ENCODE measurements at places on chromosomes 4 and X.

GRCh38 chr4:118765399-118765798 is 70.5 kb downstream of the SEC24D start:
- no peak for DNase-seq

- no peak for DNase-seq
These were observed 14.4 kb downstream of the HADH start for GRCh38 chr4:108003982-108004515.

DNA sequence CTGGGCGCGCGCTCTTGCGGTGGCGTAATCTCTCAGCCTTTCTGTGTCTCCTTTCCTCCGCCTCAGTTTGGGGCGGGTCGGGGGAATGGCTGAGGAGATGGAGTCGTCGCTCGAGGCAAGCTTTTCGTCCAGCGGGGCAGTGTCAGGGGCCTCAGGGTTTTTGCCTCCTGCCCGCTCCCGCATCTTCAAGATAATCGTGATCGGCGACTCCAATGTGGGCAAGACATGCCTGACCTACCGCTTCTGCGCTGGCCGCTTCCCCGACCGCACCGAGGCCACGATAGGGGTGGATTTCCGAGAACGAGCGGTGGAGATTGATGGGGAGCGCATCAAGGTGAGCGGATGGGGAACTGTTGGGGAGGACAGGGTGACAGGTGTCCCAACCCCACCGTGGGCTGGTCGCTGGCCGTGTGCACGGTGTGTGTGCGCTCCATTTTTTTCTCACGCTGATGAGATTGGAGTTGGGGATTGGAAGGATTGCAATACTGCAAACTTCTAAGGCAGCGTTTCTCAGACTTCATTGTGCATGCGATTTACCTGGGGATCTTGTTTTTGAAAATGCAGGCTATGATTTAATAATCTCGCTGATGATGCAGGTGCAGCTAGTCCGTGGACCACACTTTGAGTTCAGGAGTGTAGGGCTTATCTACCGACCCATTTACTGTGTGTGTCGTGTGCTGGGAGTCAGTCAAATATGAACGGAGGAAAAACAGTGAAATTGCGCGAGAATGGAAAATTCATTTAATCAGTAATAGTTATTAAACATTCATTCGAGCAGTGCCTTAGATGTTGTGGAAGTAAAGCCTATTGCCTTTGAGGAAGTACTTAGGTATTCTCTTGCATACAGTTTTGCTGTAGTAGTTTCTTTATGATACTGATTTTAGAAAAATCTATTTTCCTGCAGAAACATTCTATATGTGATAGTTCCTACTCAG is at the start of gene RAB33B:
Gene RAB33B, plus strand, starts transcription at position 11 of the 935 bp plus-strand sequence. Its CDS starts 75 bp downstream, at position 86.
- no peak for DNase-seq

DNA sequence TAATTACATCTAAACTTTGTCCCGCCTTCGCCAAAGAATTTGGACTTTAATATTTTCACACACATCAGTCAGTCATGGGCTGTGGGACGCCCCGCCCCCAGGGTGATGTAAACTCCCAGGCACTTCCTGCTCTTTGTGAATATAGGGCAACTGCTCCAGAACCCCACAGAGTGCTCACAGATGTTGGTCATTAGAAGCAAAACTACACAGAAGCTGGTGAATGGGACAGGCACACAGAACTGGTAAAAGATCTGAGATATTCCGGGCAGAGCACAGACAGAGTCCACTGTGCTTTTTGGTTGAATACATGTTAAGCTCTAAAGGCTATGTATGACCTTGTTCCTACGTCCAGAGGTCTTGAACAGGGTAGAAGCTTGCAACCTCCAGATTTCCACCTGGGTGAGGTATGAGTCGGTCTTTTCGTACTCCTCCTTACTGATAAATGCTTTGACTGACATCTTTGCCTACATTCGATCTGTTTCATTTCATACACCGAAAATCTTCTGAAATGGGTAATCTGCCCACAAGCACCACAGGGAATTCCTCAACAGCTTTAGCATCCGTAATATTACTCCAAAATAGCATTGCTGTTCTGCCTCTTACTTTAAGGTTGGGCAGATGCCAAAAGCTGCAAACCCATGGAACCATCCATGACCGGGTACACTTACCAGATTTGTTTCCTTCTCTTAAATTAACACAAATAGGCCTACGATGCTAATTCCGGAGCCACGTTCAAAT is 144.6 kb downstream of the AMELX start:
- DNase-seq = no peak

DNA sequence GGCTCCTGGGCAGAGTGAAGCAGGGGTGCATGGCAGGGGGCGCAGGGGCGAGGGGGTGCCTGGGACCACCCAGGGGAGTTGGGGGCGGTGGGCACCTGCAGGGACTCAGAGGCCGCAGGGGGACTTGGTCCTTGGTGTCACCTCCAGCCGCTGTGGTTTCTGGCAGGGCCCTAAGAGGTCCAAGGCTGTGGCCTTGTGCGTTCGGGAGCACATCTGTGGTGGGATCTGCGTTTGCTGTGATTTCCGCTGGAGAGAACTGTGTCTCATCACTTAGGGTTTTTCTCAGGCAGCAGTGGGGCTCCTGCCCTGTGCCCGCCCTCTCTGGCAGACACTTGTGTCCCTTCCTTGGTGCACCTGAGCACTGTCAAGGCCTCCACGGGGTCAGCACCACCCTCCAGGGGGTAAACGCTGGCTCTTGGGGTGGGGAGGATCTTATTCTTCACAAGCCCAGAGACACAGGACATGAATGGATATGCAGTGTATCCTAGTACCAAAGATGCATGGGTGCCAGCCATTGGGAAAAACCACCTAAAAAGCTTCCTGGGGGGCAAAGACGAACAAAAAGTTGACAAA is 66.5 kb downstream of the ACOX3 start:
- no peak for DNase-seq

GRCh38 chrX:132751063-132751690 is 207.3 kb downstream of the HS6ST2 start:
- DNase-seq = no peak

- no peak for DNase-seq
These were observed 173.2 kb downstream of the LDB2 start for GRCh38 chr4:16725252-16725651.

DNA sequence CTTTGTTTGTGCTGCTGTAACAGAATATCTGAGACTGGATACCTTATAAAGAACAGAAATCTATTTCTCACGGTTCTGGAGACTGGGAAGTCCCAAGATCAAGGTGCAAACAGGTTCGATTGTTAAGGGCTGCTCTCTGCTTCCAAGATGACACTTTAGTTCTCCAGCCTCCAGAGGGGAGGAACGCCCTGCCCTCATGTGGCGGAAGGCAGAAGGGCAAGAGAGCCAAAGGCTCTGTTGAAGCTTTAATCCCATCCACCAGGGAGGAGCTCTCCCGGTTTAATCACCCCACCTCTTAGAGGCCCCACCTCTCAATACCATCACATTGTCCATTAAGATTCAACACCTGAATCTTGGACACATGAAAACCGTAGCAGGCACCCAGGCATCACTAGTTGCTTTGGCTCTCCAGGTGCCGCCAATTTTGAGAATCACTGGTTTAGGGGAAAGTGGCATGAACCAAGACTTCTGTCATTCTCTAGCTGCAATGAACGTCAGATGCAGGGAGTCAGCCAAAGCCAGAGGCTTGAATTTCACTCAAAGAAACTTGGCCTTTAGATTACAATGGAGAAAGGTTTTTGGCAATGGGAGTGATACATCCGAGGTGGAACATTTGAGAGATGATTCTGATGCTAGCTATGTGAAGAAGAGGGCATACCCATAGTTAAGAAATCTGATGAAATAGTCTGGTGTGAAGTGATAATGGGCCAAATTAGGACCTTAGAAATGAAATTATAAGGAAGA is 15.7 kb downstream of the FHL1 start:
- DNase-seq = no peak

GRCh38 chr4:18975916-18976808 is 954.6 kb upstream of the LCORL start:
- DNase-seq = no peak

DNA sequence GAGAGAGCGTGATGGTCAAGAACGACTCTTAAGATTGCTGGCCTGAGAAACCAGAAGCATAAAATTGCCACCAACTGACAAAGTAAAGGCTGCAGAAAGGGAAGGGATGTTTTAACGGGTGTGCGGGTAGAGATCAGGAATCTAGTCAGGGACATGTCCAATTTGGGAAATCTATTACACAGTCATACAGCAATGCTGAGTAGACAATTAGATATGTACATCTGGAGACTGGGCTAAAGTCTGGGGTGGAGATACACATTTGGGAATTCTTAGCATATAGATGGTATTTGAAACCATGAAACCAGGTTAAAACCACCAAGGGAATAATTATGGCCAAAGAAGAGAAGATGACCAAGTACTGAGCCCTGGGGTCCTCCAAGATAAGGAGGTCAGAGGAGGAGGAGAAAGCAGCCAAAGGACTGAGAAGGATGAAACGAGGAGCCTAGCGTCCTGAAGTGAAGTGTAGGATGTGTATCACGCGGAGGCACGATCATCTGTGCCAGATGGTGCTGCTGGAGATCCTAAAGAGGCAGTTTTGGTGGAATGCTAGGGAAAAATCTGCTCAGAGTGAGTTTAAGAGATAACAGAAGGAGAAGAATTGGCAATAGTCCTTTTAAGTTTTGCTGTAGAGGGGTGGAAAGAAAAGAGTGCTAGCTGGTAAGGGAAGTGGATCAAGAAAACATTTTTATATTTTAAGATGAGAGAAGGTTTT is 36.5 kb downstream of the SEC24D start:
- DNase-seq = no peak

DNA sequence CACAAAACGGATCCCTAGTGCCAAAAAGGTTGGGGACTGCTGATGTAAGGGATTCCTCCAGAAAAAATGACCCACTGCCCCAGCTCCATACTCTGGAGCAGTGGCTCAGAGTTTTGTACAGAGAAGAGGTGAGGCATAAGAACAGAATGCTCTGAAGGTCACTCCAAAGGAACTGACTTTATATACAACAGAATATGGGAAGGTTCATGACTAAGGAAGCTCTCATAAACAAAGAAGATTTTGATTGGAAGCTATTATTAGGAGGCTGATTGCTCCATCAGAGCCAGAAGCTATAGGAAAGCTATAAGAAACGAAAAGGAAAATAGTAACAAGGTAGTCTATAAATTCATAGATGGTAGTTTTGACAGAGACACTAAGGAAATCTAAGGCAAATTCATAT is 203.1 kb downstream of the SLC7A11 start:
- DNase-seq = no peak

- DNase-seq = no peak
These were observed 85.3 kb downstream of the LNX1 start for GRCh38 chr4:53505947-53506346.

GRCh38 chr4:35247047-35247446 is 997.3 kb downstream of the ARAP2 start:
- DNase-seq = no peak

DNA sequence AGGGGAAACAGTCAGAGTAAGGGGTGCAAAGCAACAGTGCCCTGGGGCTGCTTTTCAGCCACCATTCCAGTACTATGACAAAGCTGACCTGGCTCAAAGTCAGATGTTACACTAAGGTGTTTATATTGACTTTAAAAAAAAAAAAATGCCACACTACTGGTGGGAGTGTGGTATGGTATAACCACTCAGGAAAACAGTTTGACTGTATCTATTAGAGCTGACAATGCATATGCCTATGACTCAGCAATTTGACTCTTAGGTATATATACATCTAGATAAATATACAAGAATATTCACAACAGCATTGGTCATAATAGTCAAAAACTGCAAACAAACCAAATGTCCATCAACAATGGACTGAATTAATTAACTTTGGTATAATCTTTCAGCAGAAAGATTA is 15.0 kb downstream of the ASB9 start:
- no peak for DNase-seq

GRCh38 chrX:17453788-17454187 is 78.8 kb downstream of the NHS start:
- DNase-seq = no peak

- DNase-seq = no peak
These were observed 53.0 kb upstream of the FBXW7 start for GRCh38 chr4:152588869-152589268.

DNA sequence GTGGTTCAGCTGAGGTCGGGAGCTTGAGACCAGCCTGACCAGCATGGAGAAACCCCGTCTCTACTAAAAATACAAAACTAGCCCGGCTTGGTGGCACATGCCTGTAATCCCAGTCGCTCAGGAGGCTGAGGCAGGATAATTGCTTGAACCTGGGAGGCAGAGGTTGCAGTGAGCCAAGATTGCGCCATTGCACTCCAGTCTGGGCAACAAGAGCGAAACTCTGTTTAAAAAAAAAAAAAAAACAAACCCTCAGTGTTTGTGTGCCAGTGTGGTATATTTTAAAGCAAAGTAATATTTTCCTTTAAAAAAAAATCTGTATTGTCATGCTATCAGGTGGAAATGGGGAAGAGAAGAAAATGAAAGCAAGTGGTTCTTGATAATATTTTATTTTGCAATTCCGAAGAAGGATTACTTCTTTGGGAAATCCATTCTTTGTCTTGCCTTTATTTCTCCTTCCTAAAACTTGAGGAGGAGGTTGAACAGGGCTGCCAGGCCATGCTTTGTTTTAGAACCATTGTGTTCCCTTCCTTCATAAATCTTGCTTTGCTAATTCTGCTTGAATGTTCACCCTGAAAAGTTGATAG is 14.4 kb downstream of the ALG13 start:
- no peak for DNase-seq

DNA sequence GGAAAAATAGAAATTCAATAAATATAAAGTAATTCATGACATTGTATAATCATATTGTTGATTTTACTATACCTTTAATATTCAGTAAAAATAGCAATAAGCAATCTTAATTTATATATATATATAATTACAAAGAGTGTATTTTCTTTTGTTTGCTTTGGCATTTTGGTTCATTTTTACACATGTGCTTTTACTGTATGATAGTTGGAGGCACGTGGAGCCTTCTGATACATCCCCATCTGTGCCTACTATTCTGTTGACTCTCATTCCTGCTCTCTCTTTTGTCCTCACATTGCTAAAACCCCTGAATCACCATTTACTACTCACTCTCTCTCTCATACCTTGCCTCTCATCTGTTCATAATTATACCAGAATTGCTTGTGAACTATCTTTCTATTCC is 106.4 kb upstream of the NDST4 start:
- DNase-seq = no peak

GRCh38 chrX:15744181-15744867 is 6.3 kb downstream of the CA5B start:
- DNase-seq = no peak

- DNase-seq = no peak
These were observed 2.1 kb downstream of the TMEM150C start for GRCh38 chr4:82559735-82560120.

- no peak for DNase-seq
These were observed 5.0 kb upstream of the TSPAN5 start for GRCh38 chr4:98663226-98664006.

GRCh38 chrX:129759576-129760061 is 20.1 kb upstream of the SASH3 start:
- DNase-seq = no peak

DNA sequence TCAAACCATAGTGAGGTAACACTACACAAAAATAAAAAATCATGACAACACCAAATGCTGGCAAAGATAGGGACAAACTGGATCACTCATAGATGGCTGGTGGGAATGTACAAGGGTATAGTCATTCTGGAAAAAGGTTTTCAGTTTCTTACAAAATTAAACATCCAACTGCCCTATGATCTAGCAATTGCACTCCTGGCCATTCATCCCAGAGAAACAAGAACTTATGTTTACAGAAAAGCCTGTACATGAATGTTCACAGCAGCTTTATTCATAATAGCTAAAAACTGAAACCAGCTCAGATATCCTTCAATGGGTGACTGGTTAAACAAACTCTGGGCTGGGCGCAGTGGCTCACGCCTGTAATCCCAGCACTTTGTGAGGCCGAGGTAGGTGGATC is 43.3 kb downstream of the NYX start:
- no peak for DNase-seq

Measured in stimulated activated CD8-positive, alpha-beta memory T cell treated with anti-CD3 and anti-CD28 coated beads, Interleukin-7, amount 100 ng/mL, for 1 hour (primary cell).